Skeletal muscle tissue (tissue), 5 donors: ENCODE measurements at places on chromosomes 2 and 18. TPM values are rescaled to one million over a fixed set of nuclear protein-coding genes. Genes with fewer than 3 reads are reported as not detected.

The MBD1 gene
- 29.2 TPM for total RNA-seq

The GAL3ST2 gene
- total RNA-seq, result not detected

The CD8A gene
- not detected for total RNA-seq

The KCNF1 gene
- 1.6 TPM for total RNA-seq

The LOXHD1 gene
- 1.6 TPM for total RNA-seq

The ST8SIA5 gene
- total RNA-seq, result 2.1 TPM

The REG1B gene
- total RNA-seq, result not detected

The SERPINB4 gene
- total RNA-seq, result not detected

The MARCO gene
- 0.52 TPM for total RNA-seq

The CDK5R2 gene
- total RNA-seq, result not detected

The NEB gene
- total RNA-seq, result 833 TPM

The TMEFF2 gene
- 6.3 TPM for total RNA-seq

The POTEJ gene
- total RNA-seq, result not detected

The TMEM169 gene
- 1.6 TPM for total RNA-seq

The FTCDNL1 gene
- total RNA-seq, result 1.0 TPM

The BBS5 gene
- total RNA-seq, result 8.4 TPM

The ZSWIM2 gene
- not detected for total RNA-seq

The SKA1 gene
- 2.6 TPM for total RNA-seq

The LBX2 gene
- total RNA-seq, result not detected

The G6PC2 gene
- total RNA-seq, result 1.0 TPM

The UPP2 gene
- total RNA-seq, result not detected

The BMP10 gene
- not detected for total RNA-seq

The SCN9A gene
- total RNA-seq, result 14.1 TPM

The MGAT4A gene
- total RNA-seq, result 6.3 TPM

The NXPH2 gene
- 9.4 TPM for total RNA-seq

The RGPD3 gene
- total RNA-seq, result 0.52 TPM

The AQP4 gene
- 4.2 TPM for total RNA-seq

The STAT4 gene
- total RNA-seq, result 2.6 TPM

The ATP6V1C2 gene
- under 0.01 TPM for total RNA-seq

The AFF3 gene
- 8.4 TPM for total RNA-seq

The MAPK4 gene
- 5.7 TPM for total RNA-seq

The UGT1A4 gene
- not detected for total RNA-seq

The PARD6G gene
- total RNA-seq, result 3.7 TPM

The METAP1D gene
- total RNA-seq, result 8.9 TPM

The QPCT gene
- 5.2 TPM for total RNA-seq

The LRRTM1 gene
- total RNA-seq, result under 0.01 TPM

The GPR148 gene
- total RNA-seq, result not detected

The CYS1 gene
- 4.7 TPM for total RNA-seq

The CFAP53 gene
- not detected for total RNA-seq

The SRD5A2 gene
- not detected for total RNA-seq

The SP9 gene
- not detected for total RNA-seq
